ENCODE measurements at places on chromosomes 3 and 15.

DNA sequence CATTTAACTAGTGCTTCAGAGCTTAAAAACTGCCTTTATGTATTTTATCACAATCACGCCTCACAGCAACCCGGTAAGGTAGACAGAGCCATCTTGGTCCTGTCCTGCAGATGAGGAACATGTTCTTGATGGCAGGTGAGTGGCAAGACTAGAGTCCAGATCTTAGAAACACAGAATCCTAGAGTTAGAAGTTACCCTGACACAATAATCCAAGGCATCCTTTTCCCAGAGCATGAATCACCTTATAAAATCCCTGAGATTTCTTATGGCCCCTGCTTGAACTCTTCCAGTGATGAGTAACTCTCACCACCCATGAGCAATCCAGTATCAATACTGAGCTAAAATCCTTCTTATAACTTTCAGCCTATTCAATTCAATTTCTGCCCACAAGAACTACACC is 16.9 kb downstream of the POPDC2 start:
- no peak for DNase-seq

DNA sequence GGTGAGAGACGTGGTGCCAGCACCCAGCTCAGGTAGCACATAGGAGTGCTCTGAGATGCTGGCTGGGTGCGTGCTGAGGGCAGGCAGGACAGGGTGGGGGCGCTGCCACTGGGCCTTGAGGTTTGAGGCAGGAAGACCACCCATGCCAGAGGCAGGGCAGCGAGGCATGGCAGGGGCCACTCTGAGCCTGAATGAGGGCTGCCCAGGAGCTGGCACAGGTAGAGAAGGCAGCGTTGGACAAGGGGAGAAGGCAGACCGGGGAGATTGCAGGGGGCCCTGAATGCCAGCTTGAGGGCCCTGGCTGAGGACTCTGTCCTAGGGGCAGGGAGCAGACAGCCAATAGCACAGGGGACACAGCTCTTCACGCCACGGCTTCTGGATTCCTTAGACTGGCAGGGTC is 50.2 kb downstream of the ADAMTS7 start:
- no peak for DNase-seq

DNA sequence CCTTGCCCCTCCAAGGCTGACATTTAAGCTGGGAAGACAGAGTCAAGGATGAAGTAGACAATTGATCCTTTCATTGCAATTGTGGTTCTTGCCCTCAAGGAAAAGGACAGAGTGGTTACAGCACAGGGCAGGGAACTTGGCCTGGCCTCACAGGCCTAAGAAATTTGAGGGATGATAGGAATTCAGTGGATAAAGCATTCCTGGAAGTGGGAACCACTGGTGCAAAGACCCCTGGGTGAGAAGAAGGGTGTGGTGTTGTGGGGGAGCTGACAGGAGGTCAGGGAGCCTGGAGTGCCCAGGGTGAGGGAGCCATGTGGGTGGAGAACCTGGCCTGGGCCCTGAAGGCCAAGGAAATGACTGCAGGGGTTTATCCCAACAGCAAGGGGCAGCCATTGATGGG is 287.4 kb downstream of the UACA start:
- DNase-seq = no peak

DNA sequence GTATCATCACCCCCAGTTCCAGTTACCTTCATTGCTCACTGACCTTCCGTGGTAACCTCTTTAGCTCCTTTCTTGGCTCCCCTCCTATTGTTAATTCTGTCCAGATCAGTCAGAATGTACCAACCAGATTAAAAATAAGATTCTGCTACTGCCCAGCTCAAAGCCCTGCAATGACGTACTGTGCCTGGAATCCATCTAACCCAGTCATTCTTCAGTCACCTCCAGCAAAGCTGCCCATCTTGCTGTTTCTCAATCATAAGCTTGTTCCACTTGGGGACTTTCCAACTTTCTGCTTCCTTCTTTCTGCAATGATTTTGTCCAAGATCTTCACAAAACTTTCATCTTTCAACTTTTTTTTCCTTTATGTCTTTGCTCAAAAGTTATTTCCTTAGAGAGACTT is 512.0 kb upstream of the ZNF385D start:
- no peak for DNase-seq

DNA sequence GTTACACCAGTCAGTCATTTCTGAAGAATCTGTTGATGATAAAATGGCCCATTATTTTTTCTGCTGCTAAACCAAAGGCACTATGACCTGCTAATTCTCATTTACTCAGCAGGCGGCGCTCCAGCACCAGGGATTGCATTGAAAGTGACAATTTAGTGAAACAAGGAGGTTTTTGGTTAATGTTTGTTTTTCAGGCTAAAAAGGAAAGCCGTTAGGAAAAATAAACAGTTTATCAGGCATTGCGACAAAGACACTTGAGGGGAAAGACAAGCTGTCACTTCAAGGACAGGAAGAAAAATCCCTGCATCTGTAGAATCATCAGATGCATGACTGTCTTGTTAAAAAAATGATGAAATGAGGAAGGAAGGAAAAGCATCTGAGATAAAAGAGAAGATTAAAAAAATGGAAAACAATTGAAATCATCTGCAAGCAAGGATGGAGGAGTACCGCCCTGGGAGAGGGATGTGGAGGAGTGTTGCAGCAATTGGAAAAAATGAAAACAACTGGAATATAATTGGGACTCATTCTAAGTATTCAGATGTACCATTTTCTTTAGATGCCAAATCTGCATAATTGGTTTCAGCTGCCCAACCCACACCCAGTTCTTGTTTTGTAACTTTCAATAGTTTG is 54.0 kb downstream of the NR1D2 start:
- peak; percentile 7 for DNase-seq

DNA sequence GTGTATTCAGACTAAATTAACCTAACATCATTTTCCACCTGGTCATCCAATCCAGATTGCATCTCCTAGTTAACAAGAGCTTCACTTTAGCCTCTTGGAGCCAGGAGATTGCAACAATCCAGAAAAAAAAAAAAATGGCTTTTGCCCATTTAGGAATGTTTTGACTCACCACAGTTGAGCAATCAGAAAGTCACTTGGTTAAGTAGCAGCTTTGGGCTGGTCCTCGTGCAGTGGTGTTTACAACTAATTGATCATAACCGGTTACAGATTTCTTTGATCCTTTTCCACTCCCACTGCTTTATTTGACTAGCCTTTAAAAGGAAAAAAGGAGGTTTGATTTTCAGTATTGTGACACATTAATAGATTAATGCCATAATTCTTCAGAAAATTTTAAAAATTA is 688.8 kb upstream of the CCDC54 start:
- no peak for DNase-seq

GRCh38 chr3:7504886-7505775 is 644.2 kb downstream of the GRM7 start:
- no peak for DNase-seq

GRCh38 chr15:31476236-31476810 is 149.7 kb downstream of the KLF13 start:
- no peak for DNase-seq

DNA sequence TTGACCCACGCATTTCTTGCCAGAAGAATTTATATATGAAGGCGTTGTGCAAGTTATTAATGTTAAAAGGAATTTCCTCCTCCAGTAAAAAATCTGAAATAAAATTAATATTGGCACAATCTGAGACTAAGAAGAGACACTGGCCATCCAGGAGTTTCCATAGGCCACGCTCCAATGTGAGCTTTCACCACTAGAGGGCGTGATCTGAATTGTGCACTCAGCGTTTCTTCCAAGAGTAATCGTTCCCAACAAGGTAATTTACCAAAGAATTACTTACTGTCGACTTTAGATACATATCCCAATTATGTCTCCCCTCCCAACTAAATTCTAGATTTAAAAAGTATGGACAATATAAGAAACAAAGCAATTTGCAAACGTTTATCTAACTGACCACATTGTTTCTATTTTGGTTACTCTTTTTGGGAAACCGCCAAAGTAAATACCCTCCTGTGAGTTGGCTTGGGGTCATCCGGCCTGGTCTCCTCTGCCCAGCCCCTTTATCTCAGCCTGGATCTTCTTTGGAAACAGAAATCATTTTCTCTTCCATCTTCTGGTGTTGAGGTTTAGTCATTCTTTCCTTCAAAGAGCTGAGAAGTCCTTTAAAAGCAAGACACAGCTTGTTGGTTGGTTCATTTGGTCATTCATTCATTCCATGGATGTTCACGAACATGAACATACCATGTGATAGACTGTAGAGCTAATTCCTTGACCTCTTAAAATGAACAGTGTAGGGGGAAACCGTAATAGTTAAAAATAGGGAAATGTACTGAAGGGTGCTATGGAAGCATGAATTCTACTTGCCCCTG is 26.2 kb downstream of the POLR2M start:
- DNase-seq = no peak

- no peak for DNase-seq
Observed at GRCh38 chr3:39343076-39343717, 13.7 kb downstream of the CCR8 start.

- no peak for DNase-seq
Observed at GRCh38 chr15:82106679-82107078, 60.9 kb upstream of the MEX3B start.

DNA sequence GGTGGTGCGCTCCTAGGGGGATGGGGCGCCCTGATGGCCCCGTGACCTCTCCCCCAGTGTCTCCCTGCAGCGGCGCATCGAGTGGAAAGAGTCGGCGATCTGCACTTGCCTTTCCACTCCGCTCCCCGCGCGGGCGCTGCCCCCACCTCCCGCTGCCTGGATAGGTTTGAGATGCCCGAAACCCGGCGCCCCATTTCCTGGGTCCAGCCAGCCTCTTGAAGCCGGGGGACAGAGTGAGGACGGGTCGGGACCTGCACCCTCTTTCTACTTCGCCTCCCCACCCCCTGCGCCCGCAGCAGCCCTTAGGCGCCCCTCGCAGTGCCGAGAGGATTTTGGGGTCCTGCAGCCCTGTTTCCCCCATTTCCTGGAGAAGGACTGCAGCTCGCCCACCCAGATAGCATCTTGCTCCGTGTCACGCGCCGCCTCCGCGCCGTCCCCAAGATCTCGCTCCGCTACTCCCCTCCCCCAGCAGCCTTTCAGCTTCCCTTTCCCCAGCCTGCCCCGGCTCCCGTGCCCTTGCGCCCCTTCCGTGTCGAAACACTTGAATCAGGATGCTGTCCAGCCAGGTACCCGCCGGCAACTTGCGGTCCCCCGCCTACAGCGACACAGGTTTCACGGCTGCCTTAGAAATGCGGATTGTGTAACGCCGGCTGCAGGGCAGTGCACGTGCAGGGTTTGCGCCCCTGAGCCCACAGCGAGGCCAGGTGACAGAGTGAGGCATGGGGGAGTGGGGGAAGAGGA is 519 bp downstream of the ABHD6 start:
- peak; percentile 43 for DNase-seq

GRCh38 chr3:162034368-162034767 is 537.8 kb downstream of the OTOL1 start:
- no peak for DNase-seq

DNA sequence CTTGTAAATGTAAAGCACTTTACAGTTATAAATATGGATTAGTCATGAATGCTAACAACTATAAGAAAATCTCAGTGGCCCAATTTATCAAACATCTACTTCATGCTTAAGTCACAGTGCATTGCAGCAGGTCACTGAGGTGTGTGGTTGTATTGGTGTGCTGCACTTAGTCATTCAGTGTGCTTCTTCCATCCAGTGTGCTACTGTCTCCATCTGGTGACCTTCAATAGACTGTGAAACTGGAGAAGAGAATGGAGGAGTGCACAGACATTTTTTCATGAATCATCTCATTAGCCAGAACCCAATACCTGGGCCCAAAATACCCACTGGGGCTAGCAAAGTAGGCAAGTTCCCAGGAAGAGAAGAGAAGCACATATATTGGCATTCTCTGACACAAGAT is 199.6 kb downstream of the SHOX2 start:
- no peak for DNase-seq

DNA sequence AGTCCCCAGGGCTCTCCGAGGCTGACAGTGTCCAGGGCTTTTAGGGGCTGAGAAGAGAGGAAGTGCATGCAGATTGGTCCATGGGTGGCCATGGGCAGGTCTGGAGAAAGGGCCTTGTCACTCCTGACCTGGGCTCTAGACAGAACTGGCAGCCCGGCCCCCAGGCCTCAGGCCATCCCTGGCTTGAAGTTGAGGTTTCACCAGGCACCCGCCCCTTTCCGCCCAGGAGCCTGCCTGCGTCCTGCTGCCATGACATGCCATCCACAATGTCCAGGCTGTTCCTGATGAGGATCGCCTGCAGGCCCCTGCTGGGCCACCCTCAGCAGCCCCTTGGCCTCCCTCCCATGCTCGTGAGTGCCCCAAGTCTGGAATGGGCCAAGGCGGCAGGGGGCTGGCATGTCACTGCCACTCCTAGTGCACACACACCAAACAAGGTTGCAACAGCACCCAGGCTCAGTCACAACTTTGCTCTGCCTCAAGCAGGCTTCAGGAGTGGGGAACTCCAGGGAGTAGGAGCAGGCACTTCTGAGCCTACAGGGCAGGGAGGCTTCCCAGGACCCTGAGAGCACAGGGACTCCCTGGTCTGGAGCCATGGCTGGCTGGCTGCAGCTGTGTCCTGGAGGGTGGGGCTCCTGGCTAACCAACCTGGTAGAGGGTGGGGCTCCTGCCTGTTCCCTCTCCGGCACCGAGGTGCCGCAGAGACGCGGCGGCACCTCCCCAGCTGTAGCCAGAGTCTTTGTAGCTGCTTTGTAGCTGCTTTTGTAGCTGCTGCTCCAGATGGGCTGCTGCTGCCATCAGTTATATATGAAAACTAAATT is 1457.1 kb upstream of the GBE1 start:
- no peak for DNase-seq

DNA sequence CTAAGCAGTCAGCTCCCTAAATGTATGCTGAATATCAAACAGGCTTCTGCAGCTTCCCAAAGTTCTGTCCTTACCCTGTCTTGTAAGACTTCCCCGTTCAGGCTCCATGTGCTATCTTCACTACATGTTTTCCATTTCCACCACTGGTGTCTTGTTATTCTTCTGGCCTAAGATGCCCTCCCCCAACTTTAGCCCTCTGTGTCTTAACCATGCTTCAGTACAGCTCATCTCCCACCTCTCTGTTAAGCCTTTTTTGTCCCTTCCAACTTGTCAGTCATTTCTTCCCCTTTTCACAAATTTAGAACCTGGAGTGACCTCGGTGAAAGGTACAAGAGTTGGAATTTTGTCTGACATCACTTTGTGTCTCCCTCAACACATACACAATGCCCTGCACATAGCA is 151.7 kb upstream of the TBL1XR1 start:
- no peak for DNase-seq

- no peak for DNase-seq
Observed at GRCh38 chr3:51819709-51820406, 40.8 kb upstream of the IQCF6 start.

- no peak for DNase-seq
Observed at GRCh38 chr3:36904641-36905040, 40.2 kb downstream of the TRANK1 start.

GRCh38 chr3:52831500-52832301 is 1.2 kb upstream of the ITIH4 start:
- no peak for DNase-seq

GRCh38 chr15:88019656-88020055 is 236.9 kb downstream of the NTRK3 start:
- DNase-seq = no peak

DNA sequence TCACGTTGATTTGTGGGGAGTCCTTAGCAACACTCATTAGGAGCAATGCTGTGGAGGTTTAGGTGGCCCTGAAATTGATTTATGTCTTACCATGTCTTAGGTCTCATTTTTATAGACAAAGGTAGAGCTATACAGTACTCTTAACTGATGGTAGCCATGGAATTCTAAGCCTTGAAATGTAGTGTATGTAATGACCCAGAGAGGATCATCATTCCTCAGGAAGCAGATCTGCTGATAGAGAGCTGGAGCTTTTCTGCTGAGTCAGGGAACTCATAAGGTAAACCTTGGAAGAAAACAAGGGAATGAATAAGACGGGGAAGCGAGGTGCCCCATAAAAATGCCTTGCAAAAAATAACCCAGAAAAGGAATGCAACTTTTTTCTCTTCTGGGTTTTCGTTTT is 34.0 kb upstream of the ZNF639 start:
- DNase-seq = no peak
